Stimulated activated CD8-positive, alpha-beta memory T cell treated with anti-CD3 and anti-CD28 coated beads, Interleukin-15, amount 100 ng/mL, for 4 hours (primary cell): ENCODE measurements at places on chromosomes 5 and 9.
A peak's percentile ranks its signal among the peaks of the same experiment; 100 is the strongest.

DNA sequence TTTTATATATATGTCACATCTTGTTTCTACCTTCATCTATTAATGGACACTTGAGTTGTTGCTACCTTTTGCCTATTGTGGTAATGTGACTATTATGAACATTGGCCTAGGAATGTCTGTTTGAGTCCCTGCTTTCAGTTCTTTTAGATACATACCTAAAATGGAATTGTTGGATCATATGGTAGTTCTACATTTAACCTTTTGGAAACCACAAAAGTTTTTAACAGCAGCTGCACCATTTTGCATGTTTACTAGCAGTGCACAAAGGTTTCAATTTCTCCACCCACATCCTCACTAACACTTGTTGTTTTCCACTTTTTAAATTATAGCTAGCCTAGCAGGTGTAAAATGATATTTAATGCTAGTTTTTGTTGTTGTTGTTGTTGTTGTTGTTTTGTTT lies 88.4 kb downstream of the GALNT10 start:
- no peak for DNase-seq

DNA sequence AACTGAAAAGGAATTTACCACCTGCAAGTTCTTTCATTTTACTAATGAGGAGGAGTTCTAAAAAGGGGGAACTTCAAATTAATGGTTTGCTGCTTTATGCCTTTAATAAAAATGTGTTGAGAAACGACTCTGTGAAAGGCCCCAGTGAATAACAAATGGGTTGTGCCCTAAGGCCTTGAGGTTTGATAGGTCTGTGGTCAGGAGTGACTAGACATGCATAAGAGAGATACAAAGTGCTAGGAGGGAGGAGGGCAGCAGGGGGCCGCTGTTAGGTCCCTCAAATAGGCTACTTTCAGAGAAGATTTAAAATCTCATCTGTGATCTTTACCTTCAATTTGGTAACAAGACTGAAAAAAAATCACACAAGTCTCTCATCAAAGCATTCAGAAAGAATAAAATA lies 58.3 kb downstream of the FAM81B start:
- DNase-seq: no peak

GRCh38 chr5:141094481-141095262 lies at the start of gene PCDHB2:
PCDHB2 (plus strand) TSS chr5:141094615; CDS start chr5:141094791, 176 bp downstream.
- DNase-seq: no peak

DNA sequence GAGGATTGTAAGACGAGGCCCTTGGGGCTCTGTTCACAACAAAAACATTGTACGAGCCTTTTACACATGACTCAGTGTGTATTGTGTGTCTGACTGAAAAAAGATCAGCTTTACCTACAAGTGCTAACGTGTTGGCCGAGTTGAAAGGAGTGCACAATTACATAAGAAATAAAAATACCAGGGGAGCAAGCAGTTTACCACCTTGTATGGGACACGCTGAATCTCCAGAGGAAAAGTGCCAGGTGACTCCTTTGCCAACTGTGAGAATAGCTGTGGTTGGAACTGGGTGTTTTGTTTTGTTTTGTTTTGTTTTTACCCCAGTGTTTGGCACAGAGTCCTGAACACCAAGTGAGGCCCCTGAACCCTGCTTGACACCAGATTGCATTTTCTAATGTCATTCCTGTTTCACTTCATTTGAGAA lies 32.8 kb upstream of the ZSWIM6 start:
- no peak for DNase-seq

GRCh38 chr9:32875242-32875641 lies 91.9 kb downstream of the TMEM215 start:
- DNase-seq: no peak

DNA sequence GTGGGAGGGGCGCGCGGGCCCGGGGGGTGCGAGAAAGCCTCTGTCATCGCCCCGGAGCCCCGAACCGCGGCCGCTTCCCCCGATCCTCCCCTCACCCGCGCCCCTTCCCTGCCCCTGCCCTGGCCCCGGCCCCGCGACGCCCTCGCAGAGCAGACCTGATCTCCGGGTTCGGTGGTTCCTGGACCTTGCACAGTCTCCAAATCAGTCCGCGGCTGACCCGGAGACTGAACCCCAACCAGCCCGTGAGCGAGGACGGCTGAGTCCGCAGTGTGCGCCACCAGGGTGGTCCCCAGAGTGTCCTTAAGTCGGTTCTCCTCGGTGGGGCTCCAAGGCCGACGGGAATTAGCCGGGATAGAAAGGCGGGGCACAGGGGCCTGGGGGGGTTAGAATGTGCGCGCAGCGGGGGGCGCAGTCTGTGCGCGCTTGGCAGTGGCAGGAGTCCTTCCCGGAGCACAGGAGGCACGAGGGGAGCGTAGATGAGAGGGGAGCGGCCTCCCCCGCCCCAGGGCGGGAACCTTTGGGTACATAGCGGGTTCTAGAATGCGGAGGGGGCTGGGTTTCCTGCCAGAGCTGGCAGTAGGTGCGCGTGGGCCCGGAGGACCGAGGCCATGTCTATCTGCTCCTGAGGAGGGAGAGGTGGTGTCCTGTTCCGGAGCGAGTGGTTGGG lies 779 bp downstream of the PKN3 start:
- no peak for DNase-seq

- no peak for DNase-seq
These were observed 753.2 kb upstream of the DMAC1 start for GRCh38 chr9:8552732-8553131.

GRCh38 chr9:120326049-120326693 lies 253.8 kb downstream of the CDK5RAP2 start:
- DNase-seq: no peak

GRCh38 chr9:16885931-16886330 lies 15.5 kb upstream of the BNC2 start:
- no peak for DNase-seq

- DNase-seq: no peak
These were observed 49.4 kb upstream of the NEURL1B start for GRCh38 chr5:172591636-172592035.

DNA sequence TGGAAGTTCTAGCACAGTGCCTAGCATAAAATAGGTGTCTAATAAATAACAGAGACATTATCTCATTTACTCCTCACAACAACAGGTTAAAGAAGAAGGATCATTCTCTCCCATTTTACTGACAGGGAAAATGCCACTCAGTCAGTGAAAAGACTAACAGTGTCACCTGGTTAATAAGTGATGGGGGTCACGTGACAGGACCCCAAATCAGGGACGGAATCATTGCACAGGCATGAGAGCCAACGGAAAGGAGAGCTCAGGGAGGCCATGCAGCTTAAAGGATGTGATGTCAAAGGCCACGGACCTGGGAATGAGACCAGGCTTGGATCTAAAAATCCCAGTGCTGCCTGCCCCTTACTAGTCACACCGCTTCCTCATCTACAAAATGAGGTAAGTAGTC lies 101.2 kb downstream of the BNC2 start:
- no peak for DNase-seq

DNA sequence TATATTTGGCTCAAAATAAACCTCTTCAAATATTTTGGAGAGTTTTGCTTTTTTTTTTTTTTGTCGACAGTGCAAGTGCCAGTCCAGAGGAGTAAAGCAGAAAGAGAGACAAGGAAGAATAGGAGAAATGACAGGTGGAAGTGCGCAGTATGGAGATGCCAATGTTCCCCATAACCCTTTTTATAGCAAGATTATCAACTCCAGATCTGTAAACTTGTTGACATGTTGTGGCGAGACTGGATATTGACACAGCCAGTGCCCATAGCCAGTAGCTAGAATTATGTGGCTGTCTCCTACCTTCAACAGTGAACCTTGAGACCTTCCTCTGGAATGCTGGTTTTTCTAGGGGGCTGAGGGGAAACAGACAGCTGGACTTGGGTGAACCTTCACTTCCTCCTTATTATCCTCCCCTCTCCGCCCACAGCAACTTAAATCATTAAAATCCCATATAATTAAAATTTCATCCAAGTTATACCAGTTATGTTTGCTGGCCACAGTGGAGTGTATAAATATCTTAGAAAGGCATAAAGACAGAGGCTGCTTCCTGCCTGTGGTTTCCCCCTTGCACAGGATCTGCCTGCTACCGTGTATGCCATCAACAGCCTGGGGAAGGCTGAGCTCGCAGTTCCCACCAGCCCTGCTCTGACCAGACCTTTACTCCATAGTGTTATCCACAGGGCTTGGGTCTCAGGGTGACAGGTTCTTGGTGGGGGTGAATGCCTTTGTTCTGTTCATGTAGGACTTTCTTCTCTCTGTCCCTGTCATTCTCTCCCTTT lies 112.3 kb upstream of the ANKH start:
- no peak for DNase-seq

DNA sequence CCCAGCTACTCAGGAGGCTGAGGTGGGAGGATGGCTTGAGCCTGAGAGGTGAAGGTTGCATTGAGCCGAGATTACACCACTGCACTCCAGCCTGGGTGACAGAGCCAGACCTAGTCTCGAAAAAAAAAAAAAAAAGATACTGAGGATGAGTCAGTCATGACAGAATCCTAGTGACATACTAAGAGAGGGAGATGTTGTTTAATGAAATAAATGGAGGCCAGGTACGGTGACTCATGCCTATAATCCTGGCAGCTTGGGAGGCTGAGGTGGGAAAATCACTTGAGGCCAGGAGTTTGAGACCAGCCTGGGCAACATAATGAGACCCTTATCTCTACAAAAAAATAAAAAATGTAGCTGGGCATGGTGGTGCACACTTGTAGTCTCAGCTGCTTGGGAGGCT lies 107.2 kb downstream of the ZFAND5 start:
- no peak for DNase-seq

- DNase-seq: peak; percentile 24
These were observed 70.8 kb upstream of the CDKN2B start for GRCh38 chr9:22079873-22080341.

- DNase-seq: no peak
These were observed 5.0 kb upstream of the PPP2R2B start for GRCh38 chr5:146883511-146883910.

DNA sequence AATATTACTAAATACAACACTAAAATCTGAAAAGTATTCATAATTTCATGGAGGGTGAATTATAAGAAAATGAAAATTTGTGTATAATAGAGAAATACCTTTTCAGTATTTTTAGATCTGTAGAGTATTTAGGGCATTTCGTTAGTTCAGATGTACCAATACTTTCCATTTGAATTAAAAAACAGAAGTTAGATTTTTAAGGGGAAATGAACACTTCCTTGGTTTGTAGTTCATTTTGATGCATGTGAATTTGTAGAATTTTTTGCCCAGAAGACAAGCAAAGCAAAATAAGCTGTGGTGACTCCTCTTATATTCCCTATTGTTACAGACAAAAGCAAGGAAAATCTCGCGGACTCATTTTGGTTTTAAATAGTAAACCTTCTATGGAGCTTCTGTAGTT lies 209.0 kb upstream of the RPS23 start:
- DNase-seq: no peak

GRCh38 chr5:163756170-163756569 lies 250.8 kb downstream of the MAT2B start:
- DNase-seq: no peak

- DNase-seq: peak; percentile 46
These were observed 5.3 kb downstream of the RALGDS start for GRCh38 chr9:133115604-133116345.

DNA sequence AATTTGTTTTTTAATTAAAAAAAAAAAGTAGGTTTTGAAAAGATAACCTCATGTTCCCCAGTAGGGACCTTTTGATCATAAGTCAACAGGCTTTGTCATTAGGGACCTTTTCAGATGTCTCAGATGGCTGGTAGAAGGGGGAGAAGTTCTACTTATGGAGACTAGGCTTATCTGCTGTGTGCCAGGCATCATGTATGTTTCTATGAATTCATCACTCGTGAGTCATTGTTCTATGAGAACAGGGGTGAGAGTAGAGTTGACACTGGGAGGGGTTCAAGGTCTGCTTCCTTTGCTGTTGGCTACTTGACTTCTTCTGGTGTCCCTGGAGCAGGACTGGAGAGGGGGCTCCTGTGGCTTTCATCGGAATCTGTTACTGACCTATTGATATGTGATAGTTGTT lies 138.8 kb downstream of the KDM4C start:
- DNase-seq: no peak
